Activated CD4-positive, alpha-beta memory T cell treated with anti-CD3 and anti-CD28 coated beads, Interleukin-2, amount 10 ng/mL, durations not matched to agents 7 days and 5 days (primary cell): ENCODE measurements at places on chromosomes 1 and 21.

DNA sequence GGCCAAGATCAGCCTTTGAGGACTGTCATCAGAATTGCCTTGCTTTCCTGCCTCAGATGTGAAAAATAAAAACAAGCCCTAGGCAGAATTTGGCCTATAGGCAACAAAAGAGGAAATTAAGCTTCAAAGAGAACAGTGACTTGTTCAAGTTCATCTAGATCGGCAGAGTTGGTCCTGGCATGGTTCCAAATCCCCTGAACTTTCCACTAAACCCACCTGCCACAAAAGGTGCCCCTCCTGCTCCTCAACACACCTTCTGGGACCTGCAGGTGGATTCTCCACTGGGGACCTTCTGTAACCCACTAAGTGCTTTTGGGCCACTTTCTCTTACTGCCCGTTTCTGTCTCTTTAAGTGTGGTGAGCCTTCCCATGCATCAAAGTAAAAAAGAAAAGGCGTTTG, 42.5 kb upstream of the LRRN2 start:
- DNase-seq, result no peak

- DNase-seq, result no peak
Measured at GRCh38 chr1:118783095-118783758, 204.9 kb downstream of the TBX15 start.

- DNase-seq, result peak; percentile 43
Measured at GRCh38 chr21:14453339-14454015, 70.5 kb upstream of the HSPA13 start.

DNA sequence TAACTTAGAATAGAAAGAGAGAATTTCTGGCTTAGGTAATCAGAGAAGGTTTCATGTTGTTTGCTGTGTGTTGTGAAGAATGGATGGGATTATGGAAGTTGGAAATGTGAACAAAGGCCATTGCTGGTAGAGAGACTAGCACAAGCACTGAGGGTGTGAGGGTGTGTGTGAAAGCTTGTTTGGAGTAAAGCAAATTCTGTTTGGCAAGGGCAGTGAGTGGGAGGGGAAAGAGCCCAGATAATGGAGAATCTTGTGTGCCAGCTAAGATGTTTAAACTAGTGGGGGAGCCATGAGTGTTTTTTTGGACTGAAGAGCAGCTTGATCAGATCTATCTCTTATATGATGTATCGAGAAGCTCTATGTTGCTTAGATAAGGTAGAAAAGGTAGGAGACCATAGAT, 107.1 kb downstream of the DISP1 start:
- no peak for DNase-seq

DNA sequence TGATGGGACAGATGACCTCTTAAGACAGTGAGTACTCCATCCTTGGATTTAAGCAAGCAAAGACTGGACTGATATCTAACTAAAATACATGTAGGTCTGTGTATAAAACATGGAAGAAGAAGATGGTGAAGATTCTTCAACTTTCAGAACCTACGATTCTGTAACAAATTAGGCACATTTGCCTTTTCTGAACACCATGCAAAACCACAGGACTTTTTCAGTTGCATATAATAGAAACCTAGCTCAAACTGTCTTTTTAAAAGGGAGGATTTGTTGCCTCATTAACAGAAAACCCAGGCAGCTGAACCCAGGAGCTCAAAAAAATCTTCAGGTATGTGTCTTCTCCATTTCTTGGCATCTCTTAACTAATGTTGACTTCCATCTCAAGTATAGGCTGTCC, 14.7 kb upstream of the TSPAN1 start:
- DNase-seq, result no peak

DNA sequence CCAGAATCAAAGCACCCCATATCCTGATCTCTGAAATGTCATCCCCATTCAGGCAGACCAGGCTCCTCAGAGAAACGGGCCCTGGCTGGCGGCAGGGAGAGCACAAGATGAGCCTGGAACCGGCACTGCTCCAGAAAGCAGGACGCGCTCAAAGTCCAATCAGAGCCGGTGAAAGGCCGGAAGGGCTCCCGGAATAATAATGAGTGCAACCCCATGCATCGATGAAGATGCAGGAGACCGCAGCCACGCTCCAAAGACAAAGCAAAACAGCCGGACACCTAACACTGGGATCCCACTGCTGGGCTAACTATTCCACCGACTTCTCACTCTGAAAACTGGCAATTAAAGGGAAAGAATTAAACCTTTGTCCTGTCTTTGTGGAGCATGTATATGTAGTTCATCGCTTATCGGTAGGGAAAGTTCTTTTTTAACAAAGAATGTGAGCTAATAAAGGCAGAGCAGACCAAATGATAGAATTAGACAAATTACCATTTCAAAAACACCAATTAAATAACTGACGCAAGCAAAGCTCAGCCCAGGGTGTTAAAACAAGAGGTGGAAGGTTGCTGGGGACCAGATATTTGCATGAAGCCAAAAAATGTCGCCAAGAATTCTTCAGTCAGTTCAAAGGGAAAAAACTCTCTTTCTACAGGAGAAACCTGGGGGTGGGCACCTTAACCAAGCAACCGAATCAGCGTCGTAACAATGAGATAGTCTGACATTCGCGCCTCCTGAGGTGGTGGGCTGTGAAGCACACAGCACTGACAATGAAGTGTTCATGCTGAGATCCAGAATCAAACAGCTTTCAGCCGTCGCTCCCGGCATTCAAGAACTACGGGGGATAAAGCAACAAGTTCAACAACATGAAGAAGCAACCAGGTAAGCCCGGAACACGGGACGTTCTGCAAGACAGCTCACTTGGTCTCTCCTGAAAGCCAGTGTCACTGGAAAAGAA, 95.2 kb downstream of the NPHP4 start:
- no peak for DNase-seq

DNA sequence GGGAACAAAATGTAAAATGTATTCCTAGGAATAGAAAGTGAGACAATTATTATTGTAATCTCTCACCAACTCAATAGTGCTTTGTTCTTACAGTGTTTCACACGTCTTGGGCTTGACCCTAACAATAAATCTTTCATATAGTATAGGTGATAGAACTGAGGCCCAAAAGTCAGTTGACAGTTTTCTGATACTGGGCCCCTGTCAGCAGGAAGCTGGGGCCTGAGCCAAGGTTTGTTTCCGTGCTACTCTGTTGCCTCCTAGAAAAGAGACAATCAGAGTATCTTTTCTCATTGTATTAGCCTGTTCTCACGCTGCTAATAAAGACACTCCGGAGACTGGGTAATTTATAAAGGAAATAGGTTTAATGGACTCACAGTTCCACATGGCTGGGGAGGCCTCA, 5.0 kb downstream of the RRP1B start:
- no peak for DNase-seq
